ENCODE measurements at places on chromosomes 2 and 18. TPM values are rescaled to one million over a fixed set of nuclear protein-coding genes. Genes with fewer than 3 reads are reported as not detected.

Gene PROC
- total RNA-seq, result not detected

Gene FLACC1
- total RNA-seq, result 1.6 TPM

Gene KYNU
- 13.1 TPM for total RNA-seq

Gene LBX2
- 1.3 TPM for total RNA-seq

Gene TGFA
- total RNA-seq, result 4.9 TPM

Gene SAG
- not detected for total RNA-seq

Gene TXNL4A
- total RNA-seq, result 23.9 TPM

Gene HOXD8
- total RNA-seq, result 13.8 TPM

DNA sequence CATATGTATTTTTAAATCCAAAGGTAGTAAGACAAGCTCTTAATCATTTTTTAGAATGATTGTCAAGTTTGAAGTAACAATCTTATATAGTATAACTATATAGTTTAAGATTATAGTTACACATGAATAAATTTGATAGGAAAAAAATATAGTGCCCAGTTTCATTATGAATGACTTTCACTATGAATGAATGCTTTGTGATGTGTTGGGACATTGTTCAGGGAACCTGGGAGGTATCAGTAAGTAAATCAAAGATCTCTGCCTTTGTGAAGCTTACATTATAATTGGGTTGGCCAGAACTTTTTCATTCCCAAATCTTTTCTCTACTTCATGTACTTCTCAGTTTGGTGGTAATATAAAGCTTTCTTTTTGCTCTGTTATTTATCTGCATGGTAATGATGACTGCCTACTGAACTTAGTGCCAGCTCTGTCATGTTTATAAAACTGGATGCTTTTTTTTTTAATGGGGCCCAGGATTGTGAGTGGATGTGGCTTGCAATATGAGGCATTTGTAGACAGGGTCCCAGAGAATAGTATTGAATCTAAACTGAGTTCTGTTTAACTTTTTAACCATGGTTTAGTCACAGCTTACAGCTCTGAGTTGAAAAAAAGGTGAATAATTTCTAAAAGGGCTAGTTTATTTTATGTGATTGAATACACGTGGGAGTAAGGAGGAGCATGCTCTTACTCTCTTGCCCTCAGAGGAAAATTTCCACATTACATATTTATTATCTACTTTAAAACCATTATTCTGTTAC, 23.3 kb downstream of the GLS start:
- H3K27ac ChIP-seq, result no peak overlapping the region
- no peaks in the 10 kb centered on the region for H3K36me3 ChIP-seq
- no peaks in the 10 kb centered on the region for H3K27me3 ChIP-seq
- no peak overlapping the region for H3K4me3 ChIP-seq

DNA sequence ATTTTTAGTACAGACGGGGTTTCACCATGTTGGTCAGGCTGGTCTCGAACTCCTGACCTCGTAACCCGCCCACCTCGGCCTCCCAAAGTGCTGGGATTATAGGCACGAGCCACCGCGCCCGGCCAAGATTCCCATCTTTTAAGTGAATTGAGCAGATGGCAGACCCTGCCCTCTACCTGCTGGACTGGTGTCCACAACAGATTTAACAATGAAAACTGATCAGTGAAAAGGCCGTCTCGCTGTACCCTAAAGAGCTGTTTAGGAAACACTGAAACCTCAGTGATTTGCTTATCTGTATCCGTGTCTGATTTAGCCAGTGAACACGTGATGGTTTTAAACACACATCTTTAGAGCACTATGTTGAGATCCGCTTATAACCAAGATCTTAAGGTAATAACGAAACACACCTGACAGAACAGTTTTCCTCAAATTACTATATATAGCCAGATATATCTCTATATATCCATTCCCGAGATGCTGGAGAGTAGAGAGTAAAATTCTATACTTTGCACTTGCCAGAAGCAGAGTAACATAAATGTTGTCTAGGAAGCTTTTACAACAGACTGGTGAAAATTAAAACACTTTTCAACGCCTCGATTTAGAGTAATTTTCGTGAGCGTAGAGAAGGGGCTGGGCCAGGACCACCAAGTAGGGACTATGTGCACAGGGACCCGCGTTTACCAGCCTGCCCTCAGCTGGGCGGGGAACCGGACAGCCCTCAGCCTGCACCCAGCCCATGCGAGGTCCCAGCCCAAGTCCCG, 594 bp downstream of the FAM161A start:
- H3K36me3 ChIP-seq, result no peaks in the 10 kb centered on the region
- no peak for DNase-seq

DNA sequence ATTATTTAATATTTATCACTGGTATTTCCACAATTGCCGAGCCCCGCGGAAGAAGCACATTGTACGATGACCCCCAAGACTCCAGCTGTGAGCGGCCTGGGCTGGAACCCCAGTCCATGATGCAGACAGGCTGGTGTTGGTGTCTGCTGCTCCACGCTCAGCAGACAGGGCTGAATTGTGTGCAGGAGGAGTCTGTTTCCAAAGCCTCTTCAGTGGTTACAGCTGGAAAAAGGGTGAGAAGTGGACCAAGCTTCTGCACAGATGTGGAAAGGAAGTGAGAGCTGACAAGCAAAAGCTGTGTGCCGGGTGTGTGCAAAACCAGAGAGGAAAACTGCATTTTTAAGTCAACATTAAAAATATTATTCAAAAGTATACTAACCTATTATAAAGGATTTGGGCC, 500.4 kb downstream of the GALR1 start:
- no peak overlapping the region for H3K27ac ChIP-seq
- DNase-seq, result no peak
- H3K27me3 ChIP-seq, result peaks cover 6% of the 10 kb centered on the region
- H3K36me3 ChIP-seq, result no peaks in the 10 kb centered on the region
- no peaks in the 10 kb centered on the region for H3K4me1 ChIP-seq

GRCh38 chr2:233092432-233093165, 32.5 kb downstream of the INPP5D start:
- H3K4me3 ChIP-seq, result no peak overlapping the region
- H3K4me1 ChIP-seq, result no peaks in the 10 kb centered on the region
- no peaks in the 10 kb centered on the region for H3K36me3 ChIP-seq
- no peak for DNase-seq
- no peak overlapping the region for H3K27ac ChIP-seq

DNA sequence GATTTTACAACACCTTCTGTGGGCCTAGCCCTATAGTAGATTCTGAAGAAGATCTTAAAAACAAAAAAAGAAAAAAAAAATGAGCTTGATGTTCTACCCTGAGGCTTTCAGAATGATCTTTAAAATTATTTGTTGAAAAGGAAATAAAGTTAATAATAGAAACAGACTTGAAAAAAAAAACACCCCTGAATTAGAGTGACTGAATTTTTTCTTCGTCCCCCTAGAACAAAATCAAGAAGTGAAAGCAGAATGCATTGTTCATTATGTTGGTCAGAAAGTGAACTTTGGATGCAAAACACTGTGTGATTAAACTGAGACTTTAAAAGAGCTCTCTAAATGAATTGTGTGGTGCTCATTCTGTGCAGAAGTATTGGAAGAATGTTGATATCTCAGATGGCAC, 1384.4 kb upstream of the PIK3C3 start:
- no peak overlapping the region for H3K27ac ChIP-seq
- no peaks in the 10 kb centered on the region for H3K27me3 ChIP-seq
- H3K4me1 ChIP-seq, result no peaks in the 10 kb centered on the region
- no peak for DNase-seq
- no peak overlapping the region for H3K4me3 ChIP-seq
- H3K36me3 ChIP-seq, result no peaks in the 10 kb centered on the region

GRCh38 chr2:189631849-189632248, 29.4 kb upstream of the ASNSD1 start:
- no peak for DNase-seq
- H3K27me3 ChIP-seq, result no peaks in the 10 kb centered on the region
- no peaks in the 10 kb centered on the region for H3K36me3 ChIP-seq
- H3K27ac ChIP-seq, result no peak overlapping the region
- H3K4me3 ChIP-seq, result no peak overlapping the region

- H3K27me3 ChIP-seq, result no peaks in the 10 kb centered on the region
- H3K27ac ChIP-seq, result no peak overlapping the region
- no peak for DNase-seq
Observed at GRCh38 chr2:174580951-174581350, 16.7 kb downstream of the WIPF1 start.

- H3K4me3 ChIP-seq, result no peak overlapping the region
- no peak overlapping the region for H3K27ac ChIP-seq
- DNase-seq, result no peak
- H3K4me1 ChIP-seq, result peaks cover 2% of the 10 kb centered on the region
- H3K27me3 ChIP-seq, result peaks cover 39% of the 10 kb centered on the region
- H3K36me3 ChIP-seq, result no peaks in the 10 kb centered on the region
Observed at GRCh38 chr2:229719926-229720647, 5.7 kb upstream of the DNER start.

GRCh38 chr2:232225895-232226294, 152.7 kb upstream of the ALPP start:
- DNase-seq, result no peak
- H3K36me3 ChIP-seq, result no peaks in the 10 kb centered on the region
- H3K27me3 ChIP-seq, result no peaks in the 10 kb centered on the region
- no peak overlapping the region for H3K27ac ChIP-seq
- H3K4me1 ChIP-seq, result no peaks in the 10 kb centered on the region
- no peak overlapping the region for H3K4me3 ChIP-seq

- H3K27me3 ChIP-seq, result no peaks in the 10 kb centered on the region
- H3K27ac ChIP-seq, result no peak overlapping the region
- no peak overlapping the region for H3K4me3 ChIP-seq
Observed at GRCh38 chr2:238886453-238887094, 38.7 kb downstream of the TWIST2 start.

DNA sequence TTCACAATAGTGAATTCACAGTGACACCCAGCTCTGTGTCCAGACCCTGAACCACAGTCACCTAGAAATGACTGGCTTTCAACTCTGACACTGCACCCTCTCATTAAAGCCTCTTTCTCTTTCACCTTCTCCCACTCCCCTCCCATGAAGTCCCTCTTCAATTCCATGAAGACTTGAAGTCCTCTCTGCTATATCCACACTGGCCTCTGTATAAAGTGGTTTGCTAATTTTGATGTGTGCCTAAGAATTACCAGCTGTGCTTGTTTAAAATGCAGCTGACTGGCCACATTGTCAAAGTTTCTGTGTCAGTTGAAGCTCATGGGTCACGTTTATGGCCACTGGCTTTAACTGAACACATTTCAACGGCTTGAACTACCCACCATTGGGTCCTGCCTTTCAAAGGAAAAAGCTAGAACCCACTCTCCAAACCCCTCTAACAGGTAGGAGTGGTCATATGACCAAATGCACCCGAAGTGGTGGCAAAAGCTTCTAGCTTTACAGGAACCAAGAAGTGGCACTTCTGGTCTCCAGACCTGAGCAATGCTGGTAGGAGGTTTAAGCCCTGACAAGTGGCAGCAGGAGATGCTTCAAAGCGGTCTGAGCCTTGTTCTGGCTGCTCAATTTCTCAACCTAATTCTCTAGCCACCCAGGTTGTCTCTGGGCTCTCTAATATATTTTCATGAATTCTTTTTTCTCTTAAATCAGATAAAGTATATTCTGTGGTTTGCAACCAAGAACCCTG, 34.2 kb downstream of the B4GALT6 start:
- H3K4me3 ChIP-seq, result no peak overlapping the region
- H3K36me3 ChIP-seq, result no peaks in the 10 kb centered on the region
- no peaks in the 10 kb centered on the region for H3K27me3 ChIP-seq
- no peaks in the 10 kb centered on the region for H3K4me1 ChIP-seq
- no peak overlapping the region for H3K27ac ChIP-seq
- DNase-seq, result no peak

- no peaks in the 10 kb centered on the region for H3K27me3 ChIP-seq
- no peaks in the 10 kb centered on the region for H3K36me3 ChIP-seq
- H3K27ac ChIP-seq, result no peak overlapping the region
- H3K4me1 ChIP-seq, result no peaks in the 10 kb centered on the region
- no peak for DNase-seq
Observed at GRCh38 chr2:176334729-176335128, 65.5 kb downstream of the MTX2 start.

- no peak for DNase-seq
- H3K4me1 ChIP-seq, result no peaks in the 10 kb centered on the region
- no peaks in the 10 kb centered on the region for H3K27me3 ChIP-seq
- no peak overlapping the region for H3K4me3 ChIP-seq
- no peak overlapping the region for H3K27ac ChIP-seq
Observed at GRCh38 chr2:208142240-208142924, 3.6 kb downstream of the CRYGB start.

GRCh38 chr2:235747786-235748091, 253.9 kb downstream of the AGAP1 start:
- no peak for DNase-seq
- no peaks in the 10 kb centered on the region for H3K27me3 ChIP-seq
- no peak overlapping the region for H3K27ac ChIP-seq
- H3K4me1 ChIP-seq, result no peaks in the 10 kb centered on the region
- H3K4me3 ChIP-seq, result no peak overlapping the region

DNA sequence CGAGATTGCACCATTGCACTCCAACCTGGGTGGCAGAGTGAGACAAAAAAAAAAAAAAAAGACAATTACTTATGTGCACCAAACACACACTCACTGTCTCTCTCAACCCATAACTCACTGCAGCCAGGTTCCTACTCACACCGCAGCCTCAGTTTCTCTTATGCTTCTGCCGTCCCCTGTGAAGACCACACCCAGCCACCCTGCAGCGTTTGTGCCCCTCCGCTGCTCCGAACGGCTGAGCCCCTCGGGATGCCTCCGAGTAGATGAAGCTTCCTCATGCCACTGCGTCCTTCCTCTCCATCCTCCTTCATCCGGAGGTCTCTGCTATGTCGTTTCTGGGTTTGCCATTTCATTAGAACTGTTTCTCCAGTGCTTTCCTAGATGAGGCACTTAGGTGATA, 160.1 kb downstream of the TWIST2 start:
- no peaks in the 10 kb centered on the region for H3K36me3 ChIP-seq
- H3K4me3 ChIP-seq, result no peak overlapping the region
- no peaks in the 10 kb centered on the region for H3K4me1 ChIP-seq
- H3K27ac ChIP-seq, result no peak overlapping the region

- H3K27me3 ChIP-seq, result no peaks in the 10 kb centered on the region
- no peaks in the 10 kb centered on the region for H3K36me3 ChIP-seq
- no peaks in the 10 kb centered on the region for H3K4me1 ChIP-seq
- no peak for DNase-seq
- no peak overlapping the region for H3K4me3 ChIP-seq
Observed at GRCh38 chr2:32342801-32343200, 14.0 kb upstream of the BIRC6 start.

DNA sequence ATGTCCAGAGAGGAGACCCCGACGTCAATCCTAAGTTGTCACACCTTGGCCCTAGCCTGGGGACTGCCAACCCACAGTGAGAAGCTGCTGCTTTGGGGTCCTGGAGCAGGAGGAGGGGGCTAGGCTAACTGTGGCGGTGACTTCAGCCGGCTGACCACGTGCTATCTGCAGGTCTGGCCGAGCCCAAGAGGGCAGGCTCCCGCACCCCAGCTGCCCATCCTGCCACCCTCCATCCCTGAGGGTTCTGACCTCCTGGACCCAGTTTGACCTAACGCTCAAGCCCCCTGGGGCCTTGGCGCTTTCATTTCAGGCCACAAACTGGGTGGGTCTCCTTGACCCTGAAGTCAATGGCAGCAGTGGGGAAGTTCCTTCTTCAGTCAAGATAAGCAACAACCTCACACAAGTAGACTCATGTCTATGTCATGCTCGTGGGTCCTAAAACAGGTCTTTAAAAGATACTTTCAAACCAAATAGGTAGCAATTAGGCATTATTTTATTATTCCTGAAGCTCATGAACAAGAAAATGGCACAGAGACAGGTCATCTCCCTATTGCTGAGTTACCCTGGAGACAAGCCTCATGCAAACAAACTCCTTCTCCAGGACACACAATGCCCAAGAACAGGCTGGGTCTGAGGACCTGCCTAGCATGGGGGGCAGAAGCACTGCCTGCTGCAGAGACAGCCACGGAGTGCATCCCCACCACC, 2.3 kb downstream of the HES6 start:
- no peak overlapping the region for H3K4me3 ChIP-seq
- H3K27ac ChIP-seq, result no peak overlapping the region
- peaks cover 9% of the 10 kb centered on the region for H3K4me1 ChIP-seq
- no peaks in the 10 kb centered on the region for H3K36me3 ChIP-seq

Data from breast epithelium (tissue), 4 donors.